Endodermal cell (in vitro differentiated cells): ENCODE measurements at places on chromosomes 6 and 20. TPM values are rescaled to one million over a fixed set of nuclear protein-coding genes. Genes with fewer than 3 reads are reported as not detected.

The LTB gene
- total RNA-seq, result not detected in 2 replicates

The TAAR2 gene
- not detected in 2 replicates for total RNA-seq

The RAB32 gene
- total RNA-seq, result 19.4 and 20.5 TPM in 2 replicates

The LINC00237 gene
- 1.3 and 2.0 TPM in 2 replicates for total RNA-seq

The ADGB gene
- 0.95 to 1.3 TPM (median 1.2 TPM) in 3 replicates for total RNA-seq

The NCOA3 gene
- total RNA-seq, result 32.0 and 38.6 TPM in 2 replicates
